CD8-positive, alpha-beta memory T cell (primary cell): ENCODE measurements at places on chromosomes 13 and 19. TPM values are rescaled to one million over a fixed set of nuclear protein-coding genes. Genes with fewer than 3 reads are reported as not detected.

ZNF625 gene
- total RNA-seq = 3.8 TPM

CYP4F22 gene
- 0.71 TPM for total RNA-seq

PSG11 gene
- total RNA-seq = not detected

LILRA6 gene
- 0.42 TPM for total RNA-seq

GPC6 gene
- total RNA-seq = not detected

CYP4F2 gene
- not detected for total RNA-seq

NCCRP1 gene
- not detected for total RNA-seq

RYR1 gene
- total RNA-seq = 1.4 TPM
